ENCODE measurements at places on chromosomes 4 and X.
A peak's percentile ranks its signal among the peaks of the same experiment; 100 is the strongest.

- DNase-seq = peak; percentile 23
These were observed 181.0 kb upstream of the KCNIP4 start for GRCh38 chr4:22129454-22130029.

- no peak for DNase-seq
These were observed 652 bp downstream of the COL25A1 start for GRCh38 chr4:109301651-109302360.

- DNase-seq = no peak
These were observed 212.3 kb upstream of the SFRP2 start for GRCh38 chr4:154001193-154001592.

DNA sequence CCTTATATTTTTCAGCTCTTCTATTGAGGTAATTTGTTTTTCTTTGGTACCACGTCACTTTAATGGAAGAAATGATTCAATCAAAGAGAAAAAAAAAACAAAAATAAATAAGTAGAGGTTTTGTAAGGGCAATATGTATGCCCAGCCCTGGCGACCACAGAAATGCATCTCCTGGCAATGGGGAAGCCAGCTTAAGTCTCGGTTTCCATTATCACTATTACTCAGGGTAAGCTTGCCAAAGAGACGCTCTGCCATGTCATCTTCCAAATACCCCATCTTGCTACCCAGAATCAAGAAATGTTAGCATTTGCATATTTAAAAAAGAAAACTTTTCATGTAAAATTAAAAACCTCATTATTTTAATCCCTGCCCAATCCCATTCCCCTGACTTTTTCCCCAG lies 68.8 kb downstream of the FAM47C start:
- DNase-seq = no peak

- peak; percentile 35 for DNase-seq
These were observed 13.9 kb upstream of the ETDC start for GRCh38 chrX:135295238-135295943.

DNA sequence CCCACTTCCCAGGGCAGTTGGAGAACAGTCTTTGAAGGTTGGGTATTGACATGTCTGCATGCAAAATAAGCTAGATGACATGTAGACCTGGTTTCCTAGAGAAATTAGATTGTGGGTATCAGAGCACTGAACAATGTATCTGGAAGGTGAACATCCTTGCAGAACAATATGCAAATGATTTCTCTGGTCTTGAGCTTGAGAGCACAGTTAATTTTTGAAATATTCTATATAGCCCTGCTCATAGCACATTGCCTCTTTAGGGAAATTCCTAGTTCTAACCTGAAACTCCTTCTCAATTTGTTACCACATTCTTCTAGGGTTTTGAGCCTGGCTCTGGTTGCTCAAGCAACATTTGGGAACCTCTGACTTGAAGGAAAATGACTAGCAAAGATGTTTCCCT lies 41.6 kb upstream of the LAS1L start:
- DNase-seq = no peak

DNA sequence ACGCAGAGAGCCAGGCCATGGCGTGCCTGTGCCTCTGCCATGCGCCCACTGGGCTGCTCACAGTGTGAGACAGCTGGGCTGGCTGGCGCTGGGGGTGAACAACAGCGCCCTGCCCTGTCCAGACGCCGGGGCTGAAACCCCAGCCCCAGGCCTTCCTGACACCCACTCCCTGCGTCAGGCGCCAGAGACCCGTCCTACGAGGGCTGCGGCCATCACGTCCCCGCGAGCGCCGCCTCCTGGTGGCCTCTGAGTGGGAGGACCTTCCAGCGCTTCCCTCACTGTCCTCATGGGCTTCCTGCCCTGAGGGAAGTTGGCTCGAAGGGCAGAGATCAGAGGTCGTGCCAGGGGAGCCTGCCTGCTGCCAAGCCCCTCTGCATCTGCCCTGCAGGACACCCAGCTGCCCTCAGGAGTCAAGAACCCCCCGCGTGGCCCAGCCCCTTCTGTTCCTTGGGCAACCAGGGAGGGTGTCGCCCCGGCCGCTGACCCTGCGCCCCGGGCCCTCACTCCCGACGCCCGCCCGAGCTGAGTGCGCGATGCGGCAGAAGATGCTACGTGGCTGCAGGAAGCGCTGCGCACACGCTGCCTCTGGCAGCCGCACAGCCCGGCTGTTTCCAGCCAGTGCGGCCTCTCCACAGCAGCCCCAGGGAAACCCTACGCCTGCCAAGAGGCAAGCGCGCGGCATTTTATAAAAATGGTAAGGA lies 16.2 kb downstream of the NELFA start:
- peak; percentile 7 for DNase-seq

DNA sequence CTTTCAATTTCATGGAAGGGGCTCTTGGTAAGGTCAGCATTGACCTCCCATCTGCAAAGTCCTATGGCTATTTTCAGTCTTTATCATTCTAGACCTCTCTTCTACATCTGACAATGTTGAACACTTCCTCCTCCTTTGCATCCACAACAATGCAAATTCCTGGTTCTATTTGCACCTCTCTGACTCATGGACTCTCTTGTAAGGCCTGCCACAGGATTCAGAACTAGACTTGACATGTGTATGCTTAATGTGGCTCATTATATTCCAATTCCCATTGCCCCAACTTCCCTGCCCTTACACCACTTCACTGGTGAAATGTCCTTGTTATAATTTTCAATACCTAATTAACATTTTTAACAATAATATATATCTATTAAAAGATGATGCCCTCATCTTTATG lies 314.3 kb upstream of the FGF13 start:
- no peak for DNase-seq

DNA sequence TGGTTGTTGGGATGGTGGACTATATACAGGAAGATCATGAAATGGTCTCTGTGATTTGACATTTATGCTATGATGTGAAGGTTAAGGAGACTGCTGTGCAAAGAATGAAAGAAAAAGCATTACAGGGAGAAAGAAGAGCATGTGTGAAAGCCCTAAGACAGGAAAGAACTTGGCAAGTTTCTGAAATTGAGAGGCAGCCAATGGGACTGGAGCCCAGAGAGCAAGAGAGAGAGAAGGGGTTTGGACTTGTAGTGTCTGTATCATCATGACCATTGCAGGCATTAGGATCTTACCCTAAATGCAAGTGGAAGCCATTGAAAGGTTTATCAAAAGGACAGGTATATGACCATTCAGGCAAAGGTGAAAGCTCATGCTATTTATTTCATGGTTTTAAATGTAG lies 147.1 kb downstream of the NAA11 start:
- DNase-seq = peak; percentile 42

DNA sequence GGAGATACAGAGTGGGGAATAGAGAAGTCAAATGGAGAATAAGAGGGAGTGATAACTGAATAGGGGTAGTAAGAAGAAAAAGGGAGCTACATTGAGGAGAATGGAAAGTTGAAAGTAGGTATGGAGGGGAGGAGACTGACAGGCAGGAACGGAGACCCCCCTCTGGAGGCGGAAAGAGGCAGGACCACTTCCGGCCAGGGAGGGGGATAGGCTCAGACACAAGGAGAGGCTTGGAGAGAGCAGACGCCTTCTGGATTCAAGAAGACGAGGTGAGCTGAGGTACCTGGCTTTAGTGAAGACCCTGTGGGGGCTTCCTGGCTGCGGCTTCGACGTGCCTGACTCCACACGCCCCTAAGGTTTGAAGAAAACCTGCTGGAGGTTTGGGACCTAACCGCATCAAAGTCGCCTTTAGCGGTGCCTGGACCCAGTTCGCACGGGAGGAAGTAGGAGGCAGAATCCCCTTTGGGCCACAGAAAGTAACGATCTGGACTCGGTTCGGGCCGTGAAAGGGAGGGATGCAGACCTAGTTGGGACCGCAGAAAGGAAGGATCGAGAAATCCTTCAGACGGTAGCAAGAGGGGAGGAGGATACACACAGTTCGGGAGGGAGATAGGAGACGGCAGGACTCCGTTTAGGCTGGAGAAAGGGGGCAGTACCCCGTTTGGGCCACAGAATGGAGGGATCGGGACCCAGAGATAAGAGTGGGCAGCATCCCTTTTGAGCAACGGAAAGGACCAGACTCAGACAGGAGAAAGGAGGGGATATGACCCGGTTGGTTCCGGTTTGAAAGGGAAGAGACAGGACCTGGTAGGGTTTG lies at the start of gene TRO:
TRO (plus strand) TSS at position 215 of the 817 bp plus-strand sequence. CDS start 1,423 bp downstream, outside the sequence.
- peak; percentile 28 for DNase-seq

GRCh38 chr4:4642496-4643000 lies 100.7 kb upstream of the STX18 start:
- DNase-seq = no peak

DNA sequence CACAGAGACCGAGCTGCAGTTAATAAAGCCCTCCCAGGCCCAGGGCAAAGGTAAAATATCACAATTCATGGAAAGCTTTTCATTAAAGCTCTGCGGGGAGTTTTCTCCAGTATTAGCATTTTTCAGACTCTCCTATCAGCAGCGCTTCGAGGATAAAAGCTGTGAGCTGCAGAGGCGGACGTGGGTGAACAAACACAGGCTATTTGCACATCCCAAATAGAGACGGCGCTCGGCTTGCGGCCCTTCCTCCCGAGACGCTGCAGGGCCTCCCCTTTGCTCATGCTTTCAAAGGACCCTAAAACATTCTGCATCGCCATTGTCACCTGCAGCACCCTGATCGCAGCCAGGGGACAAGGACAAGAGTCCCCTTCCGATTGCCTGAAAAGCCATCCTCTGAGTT lies 97.3 kb downstream of the SORCS2 start:
- no peak for DNase-seq

- DNase-seq = no peak
These were observed 6.8 kb upstream of the MND1 start for GRCh38 chr4:153337686-153338085.

DNA sequence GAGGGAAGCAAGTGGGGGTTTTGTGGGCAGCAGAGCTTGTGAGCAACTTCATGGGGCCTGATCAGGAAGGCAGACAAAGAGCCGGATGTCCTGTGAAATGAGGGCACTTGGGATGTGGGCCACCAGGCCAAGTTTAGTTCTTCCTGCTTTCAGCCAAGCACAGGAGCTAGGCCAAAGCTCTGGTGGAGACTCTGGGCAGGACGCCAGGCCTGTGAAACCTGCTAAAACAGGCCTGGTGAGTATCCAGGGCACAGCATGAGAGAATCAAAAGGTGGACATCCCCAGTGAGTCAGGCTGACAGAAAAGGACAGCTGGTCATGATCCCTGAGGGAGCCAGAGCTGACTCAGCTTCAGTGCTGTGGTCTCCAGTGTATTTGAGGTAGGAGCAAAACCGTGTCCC lies 95.7 kb downstream of the NPNT start:
- DNase-seq = peak; percentile 5

DNA sequence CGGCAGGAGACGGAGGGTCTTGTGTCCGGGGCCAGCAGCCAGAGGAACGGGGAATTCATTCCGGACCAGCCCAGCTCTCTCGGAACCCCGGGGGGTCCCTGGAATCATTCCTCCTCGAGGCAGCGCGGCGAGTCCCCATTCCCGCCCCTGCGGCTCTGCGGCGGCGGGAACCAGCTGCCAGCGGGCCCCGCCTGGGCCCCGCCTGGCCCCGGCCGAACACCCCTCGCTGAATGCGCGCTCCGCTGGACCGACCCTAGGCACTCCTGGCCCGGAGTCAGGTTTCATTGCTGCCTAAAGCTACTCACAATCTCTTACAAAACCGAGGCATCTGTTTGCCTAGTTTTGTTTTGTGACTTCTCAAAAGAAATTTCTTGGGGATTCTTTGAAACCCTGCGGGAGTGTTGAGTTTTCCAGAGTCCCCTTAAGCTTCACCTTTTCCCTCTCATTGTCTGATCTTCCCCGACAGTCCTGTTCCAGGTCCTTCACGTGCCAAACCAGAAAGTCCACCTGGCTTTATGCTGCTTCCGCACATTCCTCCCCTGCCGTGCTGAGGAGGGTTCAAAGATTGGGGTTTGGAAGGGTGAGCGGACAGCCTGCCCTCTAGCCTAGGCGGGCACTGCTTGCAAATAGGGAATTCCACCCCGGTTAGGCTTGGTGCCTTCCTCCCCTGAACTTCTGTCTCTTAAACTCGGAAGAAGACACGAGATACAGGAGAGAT lies 789 bp downstream of the ARHGAP10 start:
- DNase-seq = peak; percentile 40

DNA sequence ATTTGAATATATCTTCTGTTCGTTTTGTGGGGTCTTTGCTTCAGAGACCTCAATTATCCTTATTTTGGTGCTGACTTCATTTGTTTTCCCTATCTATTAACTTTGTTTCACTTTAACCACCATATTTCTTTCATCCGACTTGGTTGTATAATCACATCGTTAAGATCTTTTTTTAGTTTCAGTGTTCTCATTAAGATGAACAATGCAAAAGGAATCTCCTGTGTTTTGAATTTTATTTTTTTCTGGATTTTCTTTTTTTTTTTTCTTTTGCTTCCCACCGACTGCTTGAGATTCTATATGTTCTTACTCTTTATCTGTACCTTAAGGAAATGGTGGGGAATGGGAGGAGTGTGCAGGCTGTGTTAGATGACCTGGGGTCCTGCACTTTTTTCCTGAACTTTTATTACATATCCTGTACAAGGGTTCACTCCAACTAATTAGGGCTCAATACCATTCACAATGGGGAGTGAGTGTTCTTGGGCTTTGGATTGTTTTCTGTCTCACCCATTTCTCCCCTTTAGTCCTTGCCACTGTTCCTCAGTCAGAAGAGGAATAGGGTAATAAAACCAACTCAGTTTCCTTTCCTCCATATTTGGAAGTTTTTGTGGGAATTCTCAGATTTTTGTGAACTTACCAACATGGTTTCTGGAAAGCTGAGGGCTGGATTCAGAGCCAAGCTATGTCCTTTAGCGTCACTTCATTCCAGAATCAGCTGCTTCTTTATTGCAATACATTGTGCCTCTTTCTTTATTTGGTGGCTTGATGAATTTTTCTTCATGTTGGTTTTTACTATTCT lies 43.2 kb upstream of the BMPR1B start:
- DNase-seq = peak; percentile 94

DNA sequence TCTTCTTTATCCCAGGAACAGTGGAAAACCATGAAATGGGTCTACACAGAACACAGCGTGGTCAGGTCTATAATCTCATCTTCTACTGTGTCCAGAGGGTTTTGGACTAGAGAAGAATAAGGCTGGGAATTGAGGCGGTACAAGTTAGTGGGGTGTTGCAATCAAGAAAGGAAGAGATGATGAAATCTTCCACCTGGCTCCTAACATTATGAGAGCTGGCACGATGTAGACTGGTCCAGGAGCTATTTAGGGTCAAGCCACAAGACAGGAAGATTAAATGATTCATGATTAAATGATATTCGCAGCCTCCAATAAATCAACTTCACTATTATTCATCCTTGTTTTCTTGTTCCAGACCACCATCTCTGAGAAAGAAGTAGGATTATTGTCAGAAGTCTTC lies 88.0 kb downstream of the ARSF start:
- DNase-seq = peak; percentile 68

DNA sequence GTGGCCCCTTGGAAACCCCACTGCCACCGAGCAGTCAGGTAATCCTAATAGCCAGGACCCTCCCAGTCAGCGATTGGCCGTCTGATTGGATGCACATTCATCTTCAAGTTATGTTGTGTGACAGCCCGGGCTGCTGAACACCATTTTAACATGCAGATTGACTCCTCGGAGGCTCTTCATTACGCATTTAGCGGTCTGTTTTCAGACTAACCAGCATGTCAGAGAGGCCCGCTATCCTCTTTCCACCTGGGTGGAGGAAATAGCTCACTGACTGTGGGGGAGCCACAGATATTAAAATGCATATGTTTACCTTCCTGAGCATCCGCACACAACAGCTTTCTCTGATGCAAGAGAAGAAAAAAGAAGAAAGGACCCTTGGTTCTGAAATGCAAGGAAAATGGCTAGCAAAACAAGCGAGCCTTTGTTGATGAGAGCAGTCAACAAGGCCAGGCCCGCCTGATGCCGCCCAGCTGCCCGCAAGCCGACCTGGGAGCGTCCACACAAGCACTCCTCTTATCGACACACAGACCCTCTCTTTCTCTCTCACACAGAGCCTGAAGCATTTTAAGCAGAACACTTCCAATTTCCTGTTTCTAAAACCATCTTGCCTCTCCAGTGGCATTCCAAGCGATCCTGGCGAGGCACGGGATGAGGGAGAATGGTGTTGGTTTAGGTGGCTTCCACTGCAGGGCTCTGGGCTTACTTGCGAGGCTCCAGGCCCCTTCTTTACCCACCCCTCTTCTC lies 118.3 kb downstream of the MGST2 start:
- no peak for DNase-seq
